ENCODE measurements at places on chromosomes 1 and 21.

- no peak for DNase-seq
Measured at GRCh38 chr1:95232646-95233318, 1.2 kb upstream of the RWDD3 start.

DNA sequence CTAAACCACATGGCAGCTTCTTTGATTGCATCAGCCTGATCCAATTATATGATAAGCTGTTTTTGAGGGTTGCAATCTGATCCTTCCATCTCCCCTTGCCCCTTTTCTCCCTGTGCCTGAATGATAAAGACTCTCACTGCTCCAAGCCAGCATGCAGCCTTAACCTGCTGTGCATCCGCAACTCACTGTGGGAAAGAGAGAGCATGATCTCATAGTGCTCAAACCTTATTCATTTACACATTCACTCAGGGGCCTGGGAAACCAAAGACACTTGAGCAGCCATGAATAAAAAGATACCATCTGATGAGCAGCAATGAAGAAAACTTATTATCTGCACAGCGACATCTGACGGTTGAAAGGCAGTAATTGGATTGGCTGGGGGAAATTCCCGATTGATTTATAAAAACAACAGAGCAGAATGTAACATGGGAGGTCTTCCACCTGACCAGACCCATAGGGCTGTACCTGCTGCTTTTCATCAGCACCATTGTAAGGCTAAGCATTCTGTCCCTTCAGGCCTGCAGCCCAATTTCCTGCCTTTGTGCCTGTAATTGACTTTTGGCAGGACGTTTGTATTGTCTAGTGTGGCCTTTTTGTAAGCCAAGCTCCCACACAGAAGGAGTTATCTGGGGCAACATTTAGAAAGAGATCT, 62.5 kb downstream of the KIAA0040 start:
- no peak for DNase-seq

- no peak for DNase-seq
Measured at GRCh38 chr1:15407580-15407979, 2.1 kb upstream of the EFHD2 start.

- no peak for DNase-seq
Measured at GRCh38 chr1:11790880-11791715, 14.7 kb downstream of the MTHFR start.

Measured in activated CD4-positive, alpha-beta T cell treated with anti-CD3 and anti-CD28 coated beads, Interleukin-2, amount 50 U/mL, for 16 hours (primary cell).